ENCODE measurements at places on chromosomes 5 and 9.

- no peak for DNase-seq
These were observed 87.3 kb upstream of the PRLR start for GRCh38 chr5:35317586-35317985.

- no peak for DNase-seq
These were observed 45.0 kb upstream of the VLDLR start for GRCh38 chr9:2576631-2577030.

- DNase-seq = no peak
These were observed 24.4 kb downstream of the SLC6A7 start for GRCh38 chr5:150214289-150214688.

DNA sequence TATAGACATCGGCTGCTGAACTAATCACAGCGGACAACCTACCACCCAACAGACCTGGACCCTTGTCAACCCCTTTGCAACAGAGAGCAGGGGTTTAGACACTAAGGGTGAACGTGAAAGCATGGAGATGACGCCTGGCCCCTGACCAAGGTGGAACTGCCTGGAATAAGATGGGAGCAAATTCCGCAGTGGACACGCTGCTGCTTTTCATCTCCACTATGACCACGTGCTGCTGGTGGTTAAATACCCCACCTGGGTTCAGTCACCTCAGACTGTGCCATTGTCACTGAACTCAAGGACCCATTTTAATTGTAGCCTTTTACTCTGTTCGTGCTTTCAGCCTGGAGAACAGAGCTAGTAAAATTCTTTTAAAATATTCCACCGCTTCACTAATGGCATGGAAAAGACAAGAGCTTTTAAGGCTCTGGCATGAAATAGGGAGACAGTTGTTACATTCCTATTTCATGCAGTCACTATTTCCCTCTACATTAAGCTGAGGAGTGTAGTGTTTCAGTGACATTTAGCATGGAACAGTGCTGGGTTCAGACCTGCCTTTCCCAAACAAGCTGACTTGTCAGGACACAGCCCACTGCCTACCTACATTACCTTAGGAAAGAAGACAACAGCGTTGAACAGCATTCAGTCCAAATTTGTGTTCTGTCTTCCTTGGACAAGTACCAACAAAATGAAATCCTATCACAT is 96.8 kb downstream of the ANKRD18B start:
- DNase-seq = no peak

- no peak for DNase-seq
These were observed 674.5 kb downstream of the CETN3 start for GRCh38 chr5:89735082-89735481.

- peak; percentile 62 for DNase-seq
These were observed 61.8 kb downstream of the SPATA31C2 start for GRCh38 chr9:88076286-88077070.

- no peak for DNase-seq
These were observed 52.9 kb downstream of the CETN3 start for GRCh38 chr5:90356622-90357021.

DNA sequence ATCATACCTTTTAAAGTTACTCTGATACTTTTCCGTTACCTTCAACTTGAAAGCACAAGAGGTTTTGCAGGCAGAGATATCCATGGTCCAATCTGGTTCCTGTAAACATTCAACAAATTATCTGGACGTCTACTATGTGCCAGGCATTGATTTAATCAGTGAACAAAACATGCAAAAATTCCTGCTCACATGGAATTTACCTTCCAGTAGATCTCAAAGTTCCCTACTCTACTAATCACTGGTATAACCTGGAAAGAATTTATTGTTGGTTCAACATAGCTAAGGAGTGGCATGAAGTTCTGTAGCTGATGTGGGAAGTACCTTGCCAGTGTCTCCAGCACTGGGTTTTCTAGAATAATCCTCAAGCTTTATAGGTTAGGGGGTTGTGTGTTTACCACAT is 9.8 kb downstream of the OCLN start:
- DNase-seq = no peak

GRCh38 chr9:18208166-18209059 is 265.5 kb upstream of the ADAMTSL1 start:
- DNase-seq = no peak

DNA sequence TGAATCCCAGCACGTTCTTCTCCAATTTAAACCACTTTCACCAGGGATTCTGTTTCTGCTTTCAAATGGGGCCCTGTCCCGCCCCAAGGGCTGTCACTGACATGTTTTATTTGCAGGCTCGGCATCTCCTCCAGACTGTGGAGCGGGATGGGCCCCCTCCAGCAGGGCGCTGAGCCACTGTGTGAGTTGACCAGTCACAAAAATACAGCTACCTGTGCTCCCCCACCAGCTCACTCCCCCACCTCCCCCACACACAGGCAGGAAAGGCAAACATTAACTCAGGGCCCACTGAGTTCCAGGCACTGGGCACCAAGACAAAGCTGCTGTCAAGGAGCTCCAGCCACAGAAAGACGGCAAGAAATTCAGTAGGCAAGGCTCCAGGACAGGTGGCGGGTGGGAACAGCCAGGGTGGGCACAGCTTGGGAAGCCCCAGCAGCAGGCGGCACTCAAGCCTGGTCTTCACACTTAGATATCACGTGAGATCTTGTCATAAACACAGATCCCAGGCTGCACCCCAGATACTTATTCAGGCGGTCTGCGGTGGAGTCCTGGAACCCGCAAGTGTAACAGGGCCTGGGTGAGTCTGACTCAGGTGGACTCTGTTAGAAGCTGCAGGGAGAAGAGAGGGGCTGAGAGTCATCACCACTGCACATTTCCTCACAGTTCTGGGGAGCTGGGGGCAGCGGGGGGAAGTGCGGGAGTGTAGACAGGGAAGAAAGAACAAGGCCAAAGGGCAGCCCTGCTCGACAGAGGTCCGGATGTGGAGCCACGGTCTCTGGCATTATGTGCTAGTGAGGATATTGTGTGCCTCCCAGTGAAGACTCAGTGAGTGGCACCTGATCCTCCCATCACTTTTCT is 44.7 kb downstream of the OR2V1 start:
- DNase-seq = no peak

DNA sequence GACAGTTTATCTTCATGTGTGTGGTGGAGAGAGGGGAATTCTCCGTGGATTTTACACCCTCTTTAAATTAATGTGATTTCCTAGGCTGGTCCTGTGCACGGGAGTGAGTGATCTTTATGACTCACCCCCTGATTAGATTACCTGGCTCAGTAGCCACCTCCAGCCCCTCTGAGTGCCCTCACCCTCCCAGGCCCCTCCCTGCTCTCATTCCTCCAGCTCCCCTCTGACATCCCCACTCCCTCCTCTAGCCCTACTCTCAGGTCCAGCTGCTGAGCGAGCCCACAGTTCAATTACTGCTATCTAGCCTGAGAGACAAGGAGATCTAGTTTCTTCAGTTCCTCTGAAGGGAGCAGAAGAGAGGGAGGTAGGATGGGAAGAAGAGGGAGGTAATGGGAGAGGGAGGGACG is 61.8 kb upstream of the ARAP3 start:
- DNase-seq = no peak

- DNase-seq = no peak
These were observed 67.6 kb upstream of the TBCA start for GRCh38 chr5:77843570-77844372.

DNA sequence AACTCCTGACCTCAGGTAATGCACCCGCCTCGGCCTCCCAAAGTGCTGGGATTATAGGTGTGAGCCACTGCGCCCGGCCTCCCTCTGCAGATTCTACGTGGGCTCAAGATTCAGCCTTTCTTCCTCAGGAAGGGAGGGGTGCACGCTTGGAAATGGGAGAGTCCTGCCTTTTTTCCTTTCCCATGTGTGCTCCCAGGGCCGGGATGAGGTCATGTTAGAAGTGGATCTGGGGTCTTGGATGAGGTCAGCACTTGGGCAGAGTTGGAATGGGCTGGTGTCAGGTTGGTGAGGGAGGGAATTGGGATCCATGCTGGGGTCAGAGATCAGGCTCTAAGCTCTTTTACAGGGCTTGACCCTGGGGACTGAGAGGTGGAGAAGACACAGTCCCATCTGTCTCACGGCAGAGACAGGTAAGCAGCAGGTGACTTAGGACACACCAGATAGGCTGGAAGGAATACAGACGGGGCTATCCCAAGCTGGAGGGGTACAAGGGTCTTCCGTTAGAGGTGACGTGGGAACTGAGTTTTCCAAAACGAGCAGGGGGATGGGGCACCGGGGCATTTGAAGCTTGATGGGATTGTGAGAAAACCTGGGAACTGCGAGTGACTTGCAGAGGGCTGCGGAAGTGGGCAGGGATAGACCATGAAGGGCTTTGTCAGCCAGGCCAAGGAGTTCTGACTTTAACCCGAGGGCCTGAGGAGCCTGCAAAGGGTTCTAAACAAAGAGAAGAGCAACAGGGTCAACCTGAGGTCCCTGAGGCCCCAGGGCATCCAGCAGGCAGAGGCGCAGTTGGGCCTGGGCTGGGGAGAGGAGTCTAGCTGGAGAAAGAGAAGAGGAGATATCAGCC is 1.8 kb upstream of the AQP7 start:
- DNase-seq = no peak

GRCh38 chr9:133786907-133787753 is 49.0 kb upstream of the SARDH start:
- no peak for DNase-seq

GRCh38 chr5:59460368-59461153 is 433.0 kb downstream of the PDE4D start:
- no peak for DNase-seq

- DNase-seq = no peak
These were observed 45.1 kb upstream of the GLIS3 start for GRCh38 chr9:4344946-4345345.

DNA sequence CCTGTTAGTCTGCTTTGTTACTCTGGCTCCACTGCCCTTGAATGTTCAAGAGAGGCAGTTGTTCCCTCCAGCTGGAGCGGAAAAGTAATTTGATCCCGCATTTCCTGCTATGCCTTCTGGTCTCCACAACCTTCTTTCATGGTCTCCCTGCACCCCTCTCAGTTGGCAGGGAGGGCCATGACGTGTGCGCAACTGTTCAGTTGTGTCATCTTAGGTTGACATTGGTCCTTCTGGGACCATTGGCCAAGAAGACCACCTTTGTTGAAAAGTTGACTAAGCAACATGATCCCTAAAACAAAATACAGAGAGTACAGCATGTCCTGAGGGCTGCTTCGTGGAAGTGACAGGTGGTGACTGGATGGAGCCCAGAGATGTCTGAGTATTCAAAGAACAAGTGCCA is 192.5 kb upstream of the TUT7 start:
- DNase-seq = no peak

DNA sequence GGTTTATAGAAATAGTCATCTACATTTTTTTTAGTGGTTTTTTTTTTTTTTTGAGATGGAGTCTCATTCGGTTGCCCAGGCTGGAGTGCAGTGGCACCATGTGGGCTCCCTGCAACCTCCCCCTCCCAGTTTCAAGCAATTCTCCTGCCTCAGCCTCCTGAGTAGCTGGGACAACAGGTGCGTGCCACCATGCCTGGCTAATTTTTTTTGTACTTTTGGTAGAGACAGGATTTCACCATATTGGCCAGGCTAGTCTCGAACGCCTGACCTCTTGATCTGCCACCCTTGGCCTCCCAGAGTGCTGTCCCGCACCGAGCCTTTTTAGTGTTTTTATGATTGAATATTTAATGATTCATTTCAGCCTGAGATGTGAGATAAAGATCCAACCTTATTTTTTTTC is 27.3 kb downstream of the ANKRD33B start:
- no peak for DNase-seq

DNA sequence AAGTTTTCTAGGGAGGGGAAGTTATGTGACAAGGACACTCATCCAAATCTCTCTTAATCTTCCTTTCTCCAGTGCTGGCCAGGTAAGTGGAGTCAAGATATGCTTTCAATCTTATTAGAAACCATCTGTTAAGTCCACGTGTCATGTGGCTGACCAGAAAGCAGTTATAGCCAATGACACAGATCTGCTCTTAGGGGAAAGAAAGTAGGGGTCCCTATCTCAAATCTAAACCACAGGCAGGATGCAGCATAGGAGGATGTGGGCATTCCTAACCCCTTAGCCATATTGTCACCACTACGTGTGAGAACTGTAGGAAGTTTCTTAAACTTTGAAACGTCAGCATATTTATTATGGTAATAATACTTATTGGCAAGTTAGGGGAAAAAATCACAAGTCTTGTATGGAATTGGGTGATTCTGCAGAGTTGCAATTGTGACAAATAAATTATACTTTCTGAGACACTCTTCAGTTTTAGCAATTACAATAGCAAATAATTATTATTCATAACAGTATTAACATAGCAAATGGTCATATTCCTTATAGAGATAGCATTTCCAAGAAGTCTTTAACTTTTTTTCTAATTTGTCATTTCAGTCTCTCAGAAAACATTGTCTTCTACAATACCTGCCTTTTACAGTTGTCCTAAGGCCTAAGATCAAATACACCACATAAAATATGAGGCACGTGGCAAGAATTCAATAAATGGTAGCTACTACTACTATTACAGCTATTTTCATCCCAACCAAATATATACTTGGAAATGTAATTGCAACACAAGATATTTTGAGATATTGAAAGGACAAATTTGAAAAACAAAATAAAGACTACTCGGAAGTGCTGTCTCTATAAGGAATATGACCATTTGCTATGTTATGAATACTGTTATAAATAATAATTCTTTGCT is 236.9 kb downstream of the PDE4D start:
- no peak for DNase-seq

DNA sequence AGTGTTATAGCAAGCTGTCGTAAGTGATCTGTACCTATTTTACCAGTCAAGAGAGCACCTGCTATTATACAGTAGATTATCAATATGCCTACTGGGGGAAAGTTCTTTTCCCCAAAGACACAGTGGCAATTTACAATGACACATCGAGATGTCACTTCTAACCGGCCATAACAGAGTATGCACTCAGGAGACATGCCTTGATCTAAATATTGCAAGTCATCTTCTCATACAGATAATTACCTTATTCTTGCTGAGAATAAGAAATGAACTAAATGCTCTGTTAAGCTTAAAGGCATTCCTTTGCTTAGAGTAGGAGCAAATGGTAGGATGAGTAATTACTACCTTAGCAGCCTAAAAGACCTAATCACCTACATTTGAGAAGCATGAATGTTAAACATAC is 71.6 kb downstream of the PKD2L2 start:
- no peak for DNase-seq

GRCh38 chr9:24590432-24590831 is 44.7 kb upstream of the IZUMO3 start:
- DNase-seq = no peak

GRCh38 chr9:84068872-84069271 is 88.3 kb downstream of the RMI1 start:
- DNase-seq = no peak

DNA sequence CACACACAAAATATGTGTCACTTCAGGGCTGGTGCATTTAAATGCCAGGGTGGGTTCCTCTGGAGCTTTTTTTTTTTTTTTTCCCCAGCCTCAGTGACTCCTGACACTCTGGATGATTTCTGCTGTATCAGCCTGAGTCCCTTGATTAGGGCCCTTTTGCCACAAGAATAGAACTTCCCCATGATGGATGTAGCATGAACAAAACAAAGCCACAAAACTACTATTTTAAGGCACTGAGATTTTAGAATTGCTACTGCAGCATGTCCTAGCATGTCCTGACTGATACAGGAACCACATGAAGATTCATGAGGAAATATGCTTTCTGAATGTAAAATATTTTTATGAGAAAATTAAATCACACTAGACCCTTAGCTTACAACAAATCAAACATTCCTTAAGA is 13.9 kb upstream of the ADGRD2 start:
- DNase-seq = no peak

GRCh38 chr9:113660196-113660595 is 196.7 kb downstream of the RGS3 start:
- no peak for DNase-seq

GRCh38 chr9:135757356-135757755 is 55.4 kb downstream of the KCNT1 start:
- no peak for DNase-seq

Data from T1000 (cell line).